HT1080 (cell line): ENCODE measurements at places on chromosomes 2 and 18. TPM values are rescaled to one million over a fixed set of nuclear protein-coding genes. Genes with fewer than 3 reads are reported as not detected.

GRCh38 chr18:35024965-35025364 lies 16.2 kb upstream of the MAPRE2 start:
- no peak for DNase-seq

- no peak for DNase-seq
These were observed 447.6 kb upstream of the ID2 start for GRCh38 chr2:8234253-8234652.

DNA sequence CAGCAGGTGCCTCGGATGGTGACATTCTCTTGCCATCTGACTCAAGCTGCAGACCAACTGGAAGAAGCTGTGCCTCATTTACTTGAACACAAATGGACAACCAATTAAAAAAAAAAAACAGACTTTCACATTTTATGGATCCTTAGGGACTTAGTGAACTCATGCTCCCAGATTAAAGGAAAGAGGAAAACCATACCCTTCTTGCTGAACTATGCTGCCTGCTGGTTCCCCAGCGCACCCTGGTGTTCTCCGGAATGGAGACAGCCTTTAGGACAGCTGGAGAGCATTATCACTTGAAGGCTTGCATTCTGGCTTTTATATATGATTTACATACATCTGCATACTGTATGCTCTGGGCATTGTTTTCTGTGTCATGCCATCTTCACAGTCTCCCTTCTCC lies 370.7 kb downstream of the SLC4A3 start:
- no peak for DNase-seq

DNA sequence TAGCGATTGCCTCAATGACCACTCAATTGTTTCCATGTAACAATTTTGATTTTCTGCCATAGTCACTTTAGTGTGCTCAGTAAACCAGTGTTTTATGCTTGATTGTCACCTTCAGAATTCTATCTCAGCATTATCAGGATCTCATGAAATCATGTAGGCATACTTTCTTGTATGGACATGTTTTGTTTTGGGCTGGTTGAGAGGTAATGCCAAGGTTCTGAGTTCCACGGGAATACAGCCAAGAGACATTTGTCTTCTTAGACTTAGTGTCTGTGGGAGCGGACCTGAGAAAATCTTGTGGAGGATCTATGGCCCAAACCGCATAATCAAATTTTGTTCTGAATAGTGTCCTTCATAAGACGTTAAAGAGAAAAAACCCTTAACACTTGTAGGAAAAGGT lies 10.2 kb downstream of the MSTN start:
- no peak for DNase-seq

- no peak for DNase-seq
These were observed 180.4 kb downstream of the ANKRD30B start for GRCh38 chr18:14928396-14928795.

GRCh38 chr2:220365023-220365422 lies 737.6 kb downstream of the SLC4A3 start:
- DNase-seq, result peak; percentile 20

GRCh38 chr18:12879840-12880540 lies 4.0 kb downstream of the PTPN2 start:
- DNase-seq, result no peak

DNA sequence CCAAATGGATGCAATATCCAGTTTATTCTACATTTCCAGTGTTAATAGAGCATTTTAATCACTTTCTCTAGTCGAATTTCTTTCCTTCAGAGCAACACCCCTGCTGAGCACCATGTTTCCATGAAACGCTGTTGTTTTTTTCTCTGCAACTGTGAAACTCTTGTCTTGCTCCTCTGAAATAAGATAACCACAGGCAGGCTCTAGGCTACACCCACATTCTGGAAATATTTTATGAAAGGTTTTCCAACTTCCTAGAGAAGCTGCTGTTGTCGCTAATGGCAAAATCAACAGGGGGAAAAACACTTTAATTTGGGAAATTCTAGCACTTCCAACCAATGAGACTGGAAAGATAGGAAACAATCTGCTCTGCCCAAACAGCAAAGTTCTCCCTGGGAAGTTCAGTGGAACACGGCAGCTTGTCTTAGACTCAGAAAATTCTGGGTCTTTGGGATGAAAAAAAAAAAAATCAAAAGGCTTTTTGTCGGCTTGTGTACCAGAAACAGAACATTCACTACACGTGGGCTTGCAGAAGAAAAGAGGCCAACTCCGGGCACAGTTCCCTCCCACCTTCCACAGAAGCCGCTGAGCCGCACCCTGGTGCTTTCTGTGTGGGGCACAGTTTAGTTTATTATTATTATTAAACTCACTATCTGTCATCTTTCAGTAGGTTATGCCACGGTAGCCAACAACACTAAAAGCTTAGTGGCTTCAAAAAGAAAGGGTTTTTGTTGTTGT lies 98.7 kb downstream of the MMADHC start:
- DNase-seq, result no peak

- DNase-seq, result peak; percentile 74
These were observed 919 bp upstream of the PCBP1 start for GRCh38 chr2:70086278-70086837.

GRCh38 chr2:147198651-147199171 lies 646.1 kb upstream of the ACVR2A start:
- peak; percentile 17 for DNase-seq

DNA sequence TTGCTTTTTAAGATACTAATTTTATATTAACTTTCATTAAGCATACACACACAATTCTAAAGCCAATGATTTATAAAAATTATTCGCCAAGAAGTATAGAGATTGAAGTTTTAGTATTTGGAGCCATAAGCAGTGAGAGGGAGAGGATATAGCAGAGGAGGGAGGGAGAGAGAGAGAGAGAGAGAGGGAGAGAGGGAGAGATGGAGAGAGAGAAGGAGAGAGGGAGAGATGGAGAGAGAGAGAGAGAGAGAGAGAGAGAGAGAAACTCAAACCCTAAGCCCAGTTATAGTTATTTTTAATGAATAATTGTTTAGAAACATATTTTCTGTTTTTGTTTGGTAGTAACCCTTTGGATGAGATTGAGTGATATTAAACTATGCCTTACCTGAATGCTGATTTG lies 5.3 kb downstream of the TWIST2 start:
- DNase-seq, result no peak

- no peak for DNase-seq
These were observed 90.4 kb downstream of the TFCP2L1 start for GRCh38 chr2:121194626-121195025.

- DNase-seq, result no peak
These were observed 54.2 kb downstream of the IMPA2 start for GRCh38 chr18:12035481-12035880.

GRCh38 chr2:20224716-20225293 lies at the start of gene SDC1:
SDC1 (minus strand) TSS chr2:20225130; CDS start chr2:20224867, 263 bp downstream.
- peak; percentile 71 for DNase-seq

DNA sequence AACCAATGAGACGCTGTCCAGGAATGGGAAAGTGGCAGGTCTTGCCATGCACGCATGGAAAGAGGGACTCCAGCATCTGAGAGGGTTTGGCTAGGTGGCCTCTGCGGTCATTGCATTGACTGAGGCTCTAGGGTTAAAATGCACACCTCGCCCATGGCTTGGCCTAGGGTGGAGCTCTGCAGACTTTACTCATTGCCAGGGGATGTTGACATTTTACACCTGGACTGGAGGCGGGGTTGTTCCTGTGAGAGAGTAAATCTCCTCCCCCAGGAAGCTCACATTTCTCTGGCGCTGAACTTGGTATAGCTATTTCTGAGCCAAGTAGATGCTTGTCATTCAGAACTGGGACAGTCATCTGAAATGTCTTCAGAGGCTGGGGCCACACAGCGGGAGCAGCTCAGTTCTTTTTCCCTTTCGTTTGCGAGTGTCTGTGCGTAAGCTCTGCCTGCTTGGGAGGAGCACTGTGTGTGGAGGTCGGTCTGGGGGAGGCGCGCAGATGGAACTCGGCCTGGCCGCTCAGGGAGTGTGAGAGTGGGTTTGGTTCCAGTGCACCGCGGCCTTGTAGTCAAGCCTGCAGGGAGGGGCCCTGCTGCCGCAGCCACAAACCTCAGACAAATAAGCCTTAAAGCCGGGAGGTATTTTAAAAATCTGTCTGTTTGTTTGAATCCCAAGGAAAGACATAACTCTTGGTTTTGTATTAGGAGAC lies 76.5 kb downstream of the LPIN1 start:
- no peak for DNase-seq

DNA sequence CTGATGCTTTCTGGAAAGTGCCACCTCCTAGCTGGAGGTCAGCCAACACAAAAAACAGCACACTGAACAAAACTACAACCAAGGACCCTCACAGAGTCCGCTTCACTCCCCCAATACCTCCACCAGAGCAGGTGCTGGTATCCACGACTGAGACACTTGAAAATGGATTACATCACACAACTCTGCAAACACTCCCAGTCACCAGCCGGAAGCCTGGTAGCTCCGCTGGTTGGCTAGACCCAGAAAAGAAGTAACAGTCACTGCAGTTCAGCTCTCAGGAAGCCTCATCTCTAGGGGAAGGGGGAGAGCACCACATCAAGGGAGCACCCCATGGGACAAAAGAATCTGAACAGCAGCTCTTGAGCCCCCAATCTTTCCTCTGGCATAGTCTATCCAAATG lies 175.4 kb downstream of the LCLAT1 start:
- DNase-seq, result no peak

DNA sequence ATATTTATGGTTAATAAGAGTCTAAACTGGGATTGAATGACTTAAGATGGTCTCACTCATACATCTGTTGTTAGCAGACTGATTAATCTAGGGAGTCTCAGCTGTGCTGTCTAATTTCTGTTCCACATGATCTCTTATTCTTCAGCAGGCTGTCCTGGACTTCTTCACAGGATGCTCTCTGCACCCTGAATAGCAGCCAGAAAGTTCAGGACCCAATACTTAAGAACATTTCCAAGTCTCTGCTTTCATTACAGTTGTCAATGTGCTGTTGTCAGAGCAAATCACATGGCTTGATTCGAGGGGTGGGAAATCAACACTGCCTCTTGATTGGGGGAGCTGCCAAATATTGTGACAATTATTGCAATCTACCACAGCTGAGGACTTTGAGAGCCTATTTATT lies 627.1 kb upstream of the SLC8A1 start:
- DNase-seq, result no peak

DNA sequence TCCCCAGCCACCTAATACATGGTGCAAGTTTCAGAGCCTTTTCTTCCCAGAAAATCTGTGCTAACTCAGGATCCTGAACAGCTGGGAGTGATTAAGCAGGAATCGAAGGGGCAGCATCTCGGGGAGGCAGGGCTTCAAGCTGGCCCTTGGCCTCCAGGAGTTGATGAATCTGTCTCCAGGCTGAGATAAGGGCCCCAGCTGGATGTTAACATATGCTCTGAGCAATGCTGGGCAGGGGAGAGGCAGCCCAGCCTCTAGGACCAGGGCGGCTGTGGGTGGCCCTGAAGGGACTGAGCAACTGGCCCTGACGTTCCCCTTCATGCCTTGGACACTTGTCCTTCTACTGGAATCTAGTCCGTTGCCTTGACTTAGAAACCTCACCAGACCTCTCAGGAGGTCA lies 84.1 kb upstream of the EPC2 start:
- DNase-seq, result no peak

GRCh38 chr2:86300496-86300895 lies 36.9 kb downstream of the REEP1 start:
- peak; percentile 5 for DNase-seq

GRCh38 chr18:8142932-8143331 lies 466.3 kb upstream of the RAB12 start:
- no peak for DNase-seq

DNA sequence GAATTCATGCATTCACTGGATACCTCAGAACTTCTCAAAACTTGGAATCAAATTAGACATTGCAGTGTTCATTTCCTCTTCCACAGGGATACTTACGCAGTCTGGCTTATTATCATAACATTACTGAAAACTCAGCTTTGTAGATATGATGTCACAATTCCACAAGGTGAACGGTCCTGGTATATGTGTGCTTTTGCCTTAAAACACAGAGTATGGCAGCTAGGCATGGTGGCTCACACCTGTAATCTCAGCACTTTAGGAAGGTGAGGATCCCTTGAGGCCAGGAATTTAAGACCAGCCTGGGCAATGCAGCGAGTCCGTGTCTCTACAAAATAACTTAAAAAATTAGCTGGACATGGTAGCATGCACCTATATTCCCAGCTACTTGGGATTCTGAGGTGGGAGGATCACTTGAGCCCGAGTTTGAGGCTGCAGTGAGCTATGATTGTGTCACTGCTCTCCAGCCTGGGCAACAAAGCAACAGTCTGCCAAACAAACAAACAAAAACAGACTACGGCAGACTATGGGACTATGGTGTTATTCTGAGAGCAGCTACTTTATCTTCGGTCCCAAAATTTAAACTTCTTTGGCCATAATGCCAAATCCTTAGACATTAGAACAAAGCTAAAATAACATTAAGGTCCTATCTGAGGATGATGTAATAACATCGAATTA lies 1191.9 kb upstream of the SLC39A10 start:
- DNase-seq, result no peak

DNA sequence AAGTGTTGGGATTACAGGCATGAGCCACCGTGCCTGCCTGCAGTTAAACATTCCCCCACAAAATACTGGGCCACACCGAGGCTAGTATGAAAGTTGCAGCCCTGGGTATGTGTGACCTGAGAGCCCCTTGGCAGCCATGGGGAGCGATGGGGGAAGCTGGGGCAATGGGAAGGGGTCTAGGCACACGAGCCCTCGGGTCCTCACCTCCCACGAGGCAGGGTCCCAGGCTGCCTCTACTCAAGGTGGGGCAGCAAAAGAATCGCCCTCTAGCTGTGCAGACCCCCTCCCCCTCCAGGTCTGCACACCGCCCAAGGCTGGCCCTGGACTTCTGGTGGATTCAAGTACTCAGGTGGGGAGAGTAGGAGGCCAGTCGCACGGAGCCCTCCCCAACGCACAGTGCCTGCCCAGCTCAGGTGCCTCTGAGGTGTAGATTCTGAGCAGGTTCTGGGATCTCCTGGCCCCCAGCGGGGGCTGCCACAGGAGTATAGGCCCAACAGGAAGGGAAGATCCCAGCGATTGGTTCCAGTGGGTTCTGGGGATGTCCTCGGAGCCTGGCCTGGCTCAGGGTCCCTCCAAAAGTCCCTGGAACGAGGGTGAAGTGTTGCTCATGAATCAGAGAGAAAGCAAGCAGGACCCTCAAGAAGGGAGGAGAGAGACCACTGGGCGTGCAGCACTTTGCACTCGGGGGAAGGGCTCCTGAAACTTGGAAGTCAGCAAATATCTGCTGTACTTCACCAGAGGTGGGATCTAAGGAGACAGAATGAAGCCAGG lies 2.6 kb downstream of the GPR35 start:
- no peak for DNase-seq

The AQP4 gene
- total RNA-seq, result not detected in 2 replicates

The SGPP2 gene
- not detected in 2 replicates for total RNA-seq

The ST8SIA3 gene
- not detected in 2 replicates for total RNA-seq

The EPB41L3 gene
- total RNA-seq, result 191 and 198 TPM in 2 replicates

The SIGLEC15 gene
- total RNA-seq, result 7.5 and 9.1 TPM in 2 replicates

The GPAT2 gene
- not detected in 2 replicates for total RNA-seq

The CCDC88A gene
- total RNA-seq, result 26.4 and 28.5 TPM in 2 replicates

The UXS1 gene
- total RNA-seq, result 21.5 and 38.0 TPM in 2 replicates

The IL36RN gene
- total RNA-seq, result not detected in 2 replicates

The NEUROD1 gene
- total RNA-seq, result not detected in 2 replicates
